CD8-positive, alpha-beta memory T cell (primary cell): ENCODE measurements at places on chromosomes 3 and 15. TPM values are rescaled to one million over a fixed set of nuclear protein-coding genes. Genes with fewer than 3 reads are reported as not detected.

The PROS1 gene
- not detected for polyA plus RNA-seq

The NRG4 gene
- not detected for polyA plus RNA-seq

The CASR gene
- polyA plus RNA-seq = not detected

DNA sequence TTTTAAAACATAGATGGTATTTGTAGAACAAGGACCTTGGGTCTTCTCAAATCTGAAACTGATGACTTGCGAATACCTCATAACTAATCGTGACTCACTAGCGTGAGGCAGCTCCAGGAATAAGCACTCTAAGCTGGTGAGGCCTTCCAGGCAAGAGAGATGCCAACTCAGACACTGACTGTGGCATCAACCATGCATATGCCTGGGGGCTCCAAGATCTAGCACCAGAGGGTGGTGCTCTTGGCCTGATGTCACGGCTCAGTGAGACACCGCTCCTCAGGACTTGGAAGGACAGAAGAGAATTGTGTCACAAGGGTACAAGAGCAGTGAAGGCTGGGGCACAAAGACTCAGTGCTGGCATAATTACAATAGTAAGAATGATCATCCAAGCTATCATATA is 125.0 kb upstream of the TRIM42 start:
- H3K36me3 ChIP-seq = no peaks in the 10 kb centered on the region
- no peaks in the 10 kb centered on the region for H3K27me3 ChIP-seq
- no peak overlapping the region for H3K27ac ChIP-seq

DNA sequence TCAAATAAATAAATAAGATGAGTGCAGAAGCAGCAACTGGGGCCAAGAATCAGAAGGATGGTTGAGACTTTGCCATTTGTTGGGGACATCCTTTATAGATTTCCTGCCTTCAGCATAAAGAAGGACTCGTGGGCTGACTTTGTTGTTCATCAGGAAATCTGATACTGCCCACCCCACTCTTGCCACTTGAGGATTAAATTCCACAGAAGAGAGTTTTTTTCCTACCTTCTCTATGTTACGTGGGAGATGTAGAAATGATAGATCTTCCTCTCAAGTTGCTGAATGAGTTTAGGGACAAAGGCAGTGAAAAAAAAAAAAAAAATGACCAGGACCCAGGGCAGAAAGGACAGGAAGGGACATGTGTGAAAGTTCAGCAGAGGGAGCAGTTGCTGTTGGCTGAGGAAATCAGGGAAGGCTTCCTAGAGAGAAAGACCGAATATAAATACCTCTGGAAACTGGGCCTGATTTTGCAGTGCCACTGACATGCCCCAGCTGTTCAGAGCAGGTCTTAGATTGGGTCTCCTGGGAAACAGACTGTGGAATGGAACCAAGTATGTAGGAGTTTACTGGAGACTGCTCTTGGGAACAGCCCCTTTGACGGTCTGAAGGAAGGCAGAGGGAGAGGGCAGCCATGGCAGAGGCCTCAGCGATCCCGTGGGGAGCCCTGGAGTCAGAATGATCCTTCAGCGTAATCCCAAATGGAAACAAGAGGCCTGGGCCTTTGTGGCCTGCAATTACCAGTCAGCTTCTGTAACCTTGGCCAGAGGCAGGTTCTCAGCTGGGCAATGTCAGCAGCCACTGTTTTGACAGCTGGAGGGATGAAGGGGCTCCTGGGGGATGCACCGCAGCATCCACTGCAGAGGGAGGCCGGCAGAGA is 50.9 kb downstream of the C3orf20 start:
- no peak overlapping the region for H3K4me3 ChIP-seq
- no peaks in the 10 kb centered on the region for H3K36me3 ChIP-seq
- no peaks in the 10 kb centered on the region for H3K4me1 ChIP-seq
- H3K27me3 ChIP-seq = no peaks in the 10 kb centered on the region
- no peak for DNase-seq

DNA sequence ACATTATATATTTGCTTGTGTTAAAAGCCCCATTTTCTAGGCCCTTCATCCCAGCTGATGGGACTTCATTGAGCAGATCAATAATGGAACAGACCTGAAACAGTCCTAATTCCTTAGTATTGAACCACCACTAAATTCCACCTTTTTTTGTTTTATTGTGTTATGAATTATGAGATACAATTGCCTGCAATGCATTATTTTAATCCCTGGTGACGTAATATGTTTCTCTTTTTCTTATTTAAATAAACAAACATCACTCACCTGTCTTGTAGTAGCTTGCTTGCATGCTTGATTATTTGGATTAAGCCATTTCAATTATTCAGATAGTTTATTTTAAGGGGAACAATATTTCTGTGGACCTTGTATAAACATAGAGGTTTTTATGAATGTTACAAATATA is 40.7 kb upstream of the GMNC start:
- no peak overlapping the region for H3K27ac ChIP-seq
- no peaks in the 10 kb centered on the region for H3K36me3 ChIP-seq
- H3K4me3 ChIP-seq = no peak overlapping the region
- no peaks in the 10 kb centered on the region for H3K27me3 ChIP-seq
- no peaks in the 10 kb centered on the region for H3K4me1 ChIP-seq

- H3K27ac ChIP-seq = no peak overlapping the region
- H3K4me1 ChIP-seq = no peaks in the 10 kb centered on the region
- no peaks in the 10 kb centered on the region for H3K27me3 ChIP-seq
Observed at GRCh38 chr3:25151281-25151902, 276.7 kb upstream of the RARB start.

- no peaks in the 10 kb centered on the region for H3K27me3 ChIP-seq
- no peak overlapping the region for H3K27ac ChIP-seq
- no peaks in the 10 kb centered on the region for H3K36me3 ChIP-seq
- H3K4me1 ChIP-seq = no peaks in the 10 kb centered on the region
- H3K4me3 ChIP-seq = no peak overlapping the region
Observed at GRCh38 chr3:73500321-73500720, 124.4 kb downstream of the PDZRN3 start.

GRCh38 chr15:80334521-80334920 is 69.7 kb upstream of the ARNT2 start:
- H3K36me3 ChIP-seq = no peaks in the 10 kb centered on the region
- no peaks in the 10 kb centered on the region for H3K27me3 ChIP-seq
- no peak for DNase-seq
- H3K4me1 ChIP-seq = no peaks in the 10 kb centered on the region

- H3K36me3 ChIP-seq = no peaks in the 10 kb centered on the region
- no peaks in the 10 kb centered on the region for H3K27me3 ChIP-seq
- peaks cover 17% of the 10 kb centered on the region for H3K4me1 ChIP-seq
Observed at GRCh38 chr15:57561041-57561711, 30.5 kb upstream of the MYZAP start.

- no peaks in the 10 kb centered on the region for H3K36me3 ChIP-seq
- peaks cover 3% of the 10 kb centered on the region for H3K4me1 ChIP-seq
- H3K4me3 ChIP-seq = no peak overlapping the region
- H3K27ac ChIP-seq = no peak overlapping the region
Observed at GRCh38 chr3:189304465-189305351, 132.9 kb downstream of the TPRG1 start.

DNA sequence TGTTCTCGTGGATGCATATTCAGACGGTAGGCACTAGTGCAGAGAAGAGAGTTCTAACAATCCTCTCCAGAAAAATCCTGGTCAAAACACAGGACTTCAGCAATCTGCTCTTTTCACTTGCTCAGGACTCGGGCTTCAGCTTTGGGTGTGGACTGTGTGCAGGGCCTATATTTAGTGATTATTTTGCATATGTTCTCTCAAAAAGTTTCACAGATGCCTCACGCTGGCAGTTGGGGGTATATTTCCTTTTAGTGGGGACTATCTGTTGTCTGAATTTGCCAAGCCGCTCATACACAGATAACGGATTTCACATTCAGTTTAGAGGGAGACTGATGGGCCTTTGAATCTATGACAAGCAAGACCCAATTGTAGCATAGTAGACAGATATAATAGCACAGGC is 54.4 kb upstream of the LRRN1 start:
- H3K4me3 ChIP-seq = no peak overlapping the region
- no peak overlapping the region for H3K27ac ChIP-seq
- no peaks in the 10 kb centered on the region for H3K4me1 ChIP-seq
- no peaks in the 10 kb centered on the region for H3K36me3 ChIP-seq
- no peaks in the 10 kb centered on the region for H3K27me3 ChIP-seq
- DNase-seq = no peak
